Stimulated activated CD8-positive, alpha-beta memory T cell treated with anti-CD3 and anti-CD28 coated beads, Interleukin-15, amount 100 ng/mL, for 1 hour (primary cell): ENCODE measurements at places on chromosomes 5 and 9.

GRCh38 chr5:35415309-35415708 is 185.0 kb upstream of the PRLR start:
- DNase-seq: no peak

GRCh38 chr5:129372025-129372424 is 88.1 kb upstream of the ADAMTS19 start:
- DNase-seq: no peak

DNA sequence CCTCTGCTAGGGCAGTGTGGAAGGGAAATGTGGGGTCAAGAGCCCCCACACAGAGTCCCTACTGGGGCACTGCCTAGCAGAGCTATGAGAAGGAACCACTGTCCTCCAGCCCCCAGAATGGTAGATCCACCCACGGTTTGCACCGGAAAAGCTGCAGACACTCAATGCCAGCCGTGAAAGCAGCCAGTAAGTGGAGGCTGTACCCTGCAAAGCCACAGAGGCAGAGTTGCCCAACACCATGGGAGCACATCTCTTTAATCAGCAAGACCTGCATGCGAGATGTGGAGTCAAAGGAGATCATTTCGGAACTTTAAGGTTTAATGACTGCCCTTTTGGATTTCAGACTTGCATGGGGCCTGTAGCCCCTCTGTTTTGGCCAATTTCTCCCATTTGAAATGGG is 52.2 kb downstream of the GKAP1 start:
- DNase-seq: no peak

DNA sequence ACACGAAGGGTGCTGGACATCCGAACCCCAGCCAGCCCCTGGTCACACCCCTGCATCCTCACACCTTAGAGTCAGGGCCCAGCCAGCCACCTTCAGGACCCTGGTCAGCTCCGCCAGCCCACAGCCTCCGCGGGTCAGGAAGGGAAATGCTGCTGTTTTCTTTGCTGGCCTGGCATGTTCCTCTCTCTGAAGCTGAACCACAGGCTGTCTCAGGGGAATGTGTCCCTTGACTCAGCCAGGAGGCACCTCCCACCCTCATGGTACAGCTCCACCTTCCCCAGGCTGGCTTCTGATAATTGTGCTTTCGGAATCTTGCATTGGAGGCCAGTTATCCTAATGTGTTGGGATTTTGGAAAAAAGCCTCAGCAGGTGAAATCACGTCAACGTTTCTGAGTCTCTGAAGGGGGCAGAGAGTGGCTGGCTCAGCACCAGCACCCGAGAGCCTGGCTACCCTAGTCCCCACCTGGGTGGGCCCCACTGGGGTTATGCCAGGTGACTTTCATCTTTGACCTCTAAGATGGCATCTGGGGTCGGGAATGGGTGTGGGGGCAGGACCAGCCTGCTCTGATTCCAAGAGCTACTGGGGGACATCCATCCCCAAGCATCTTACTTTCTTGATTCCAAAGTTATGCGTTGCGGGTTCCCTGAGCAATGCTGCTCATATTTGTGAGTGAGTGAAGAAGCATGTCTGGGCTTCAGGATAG is 9.8 kb upstream of the OLFM1 start:
- DNase-seq: no peak

GRCh38 chr9:86287013-86287412 is 4.7 kb upstream of the ISCA1 start:
- DNase-seq: no peak

DNA sequence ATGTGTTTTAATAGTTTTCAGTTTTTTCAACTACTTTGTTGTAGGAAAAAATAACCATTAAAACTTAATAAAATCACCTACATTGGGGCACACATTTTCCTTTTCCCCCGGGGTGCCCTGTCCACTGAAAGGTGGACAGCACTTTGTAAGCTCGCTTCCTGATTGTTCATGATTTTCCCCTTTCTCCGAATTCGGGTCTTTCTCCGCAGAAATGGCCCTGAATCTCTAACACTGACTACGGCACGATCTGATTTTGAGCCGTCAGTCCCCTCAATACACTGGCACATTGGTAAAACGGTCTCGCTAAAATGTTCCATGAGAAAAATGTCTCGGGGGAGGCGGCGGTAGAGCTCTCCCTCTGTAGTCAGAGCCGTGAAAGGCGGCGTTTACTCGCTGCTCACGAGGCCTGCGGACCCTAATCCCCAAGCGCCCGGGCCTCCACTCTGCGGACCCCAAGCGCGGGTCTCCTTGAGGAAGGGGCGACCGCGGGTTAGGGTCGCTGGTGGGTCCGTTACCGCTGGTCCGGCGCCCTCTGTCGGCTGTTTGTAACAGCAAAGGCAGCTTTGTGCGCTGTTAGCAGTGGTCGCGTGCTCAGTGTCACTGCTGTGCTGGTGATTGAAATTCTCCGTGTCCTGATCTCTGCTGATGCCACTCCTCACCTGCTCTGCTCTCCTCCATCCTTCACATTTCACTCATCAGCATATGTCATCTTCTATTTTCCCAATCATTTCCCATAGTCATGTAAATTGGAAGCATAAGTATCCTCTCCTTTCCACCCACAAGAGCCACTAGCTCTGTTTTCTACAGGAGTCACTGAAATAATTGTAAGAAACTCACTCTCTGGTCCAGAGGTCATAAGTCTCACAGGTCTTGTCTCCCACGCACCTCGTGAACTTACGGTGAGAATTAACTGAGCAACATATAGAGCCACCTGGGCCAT is 10.8 kb upstream of the IFNA2 start:
- peak; percentile 42 for DNase-seq

- no peak for DNase-seq
These were observed 409.9 kb upstream of the ADAMTS16 start for GRCh38 chr5:4730279-4730678.

GRCh38 chr5:6737043-6737941 is 24.1 kb downstream of the TENT4A start:
- DNase-seq: no peak
